ENCODE measurements at places on chromosomes 3 and 15.

DNA sequence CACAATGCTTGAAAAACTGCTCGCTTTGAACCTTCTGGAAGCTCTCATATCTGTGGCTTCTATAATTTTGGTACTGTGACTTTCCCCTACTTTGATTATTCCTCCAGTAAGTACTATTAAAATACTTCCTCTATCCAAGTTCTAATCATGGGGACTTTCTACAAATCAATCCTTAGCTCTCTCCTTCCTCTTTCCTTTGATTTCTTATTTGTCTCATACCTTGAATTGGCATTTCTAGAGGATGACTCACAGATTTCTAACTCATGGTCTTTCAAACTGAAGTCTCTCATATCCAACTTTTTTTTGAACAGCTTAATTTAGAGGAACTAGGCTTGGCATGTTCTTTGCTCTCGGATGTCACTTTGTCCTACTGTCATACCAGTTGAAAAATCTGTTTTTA lies 241.8 kb downstream of the TBC1D5 start:
- DNase-seq, result no peak

DNA sequence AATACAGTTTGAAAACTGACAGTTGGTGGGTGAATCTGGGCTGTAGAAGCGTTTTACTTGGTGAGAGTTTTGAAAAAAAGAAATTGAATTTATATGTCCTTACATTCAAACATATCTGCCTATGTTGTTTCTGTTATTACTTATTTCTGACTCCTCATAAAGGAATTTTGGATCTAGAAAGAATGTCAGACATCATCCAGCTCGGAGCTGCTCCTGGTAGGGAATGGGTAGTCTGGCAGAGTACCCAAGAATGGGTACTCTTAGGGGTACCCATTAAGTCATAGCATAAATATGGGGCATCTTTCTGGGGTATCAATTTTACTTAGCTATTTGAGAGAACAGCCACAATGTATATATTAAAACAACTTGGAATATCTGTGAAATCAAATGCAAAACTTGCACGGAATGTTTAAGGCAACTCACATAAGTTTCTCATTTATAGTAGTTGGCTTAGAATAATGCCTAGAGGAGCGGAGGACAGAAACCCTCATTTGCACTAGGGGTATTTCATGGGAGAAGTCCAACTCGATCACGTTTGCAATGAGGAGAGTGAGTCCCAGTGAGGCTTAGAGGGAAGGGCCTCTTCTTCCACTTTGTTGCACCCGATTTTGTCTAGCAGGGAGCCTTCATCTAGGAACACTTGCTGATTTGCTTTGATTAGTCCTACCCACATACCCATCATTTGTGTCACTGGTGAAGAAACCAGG lies 2.4 kb upstream of the LARP6 start:
- no peak for DNase-seq

GRCh38 chr3:57161915-57162314 lies 3.2 kb downstream of the IL17RD start:
- no peak for DNase-seq

GRCh38 chr3:123765475-123766128 lies 118.5 kb downstream of the MYLK start:
- DNase-seq, result no peak

DNA sequence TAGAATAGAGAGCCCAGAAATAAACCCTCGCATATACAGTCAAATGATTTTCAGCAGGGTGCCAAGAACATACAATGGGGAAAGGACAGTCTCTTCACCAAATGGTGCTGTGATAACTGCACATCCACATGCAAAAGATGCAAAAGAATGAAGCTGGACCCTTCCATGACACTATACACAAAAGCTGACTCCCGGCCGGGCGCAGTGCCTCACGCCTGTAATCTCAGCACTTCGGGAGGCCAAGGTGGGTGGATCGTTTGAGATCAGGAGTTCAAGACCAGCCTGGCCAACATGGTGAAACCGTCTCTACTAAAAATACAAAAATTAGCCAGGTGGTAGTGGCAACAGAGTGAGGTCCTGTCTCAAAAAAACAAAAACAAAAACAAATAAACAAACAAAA lies 43.2 kb upstream of the IQSEC1 start:
- no peak for DNase-seq

DNA sequence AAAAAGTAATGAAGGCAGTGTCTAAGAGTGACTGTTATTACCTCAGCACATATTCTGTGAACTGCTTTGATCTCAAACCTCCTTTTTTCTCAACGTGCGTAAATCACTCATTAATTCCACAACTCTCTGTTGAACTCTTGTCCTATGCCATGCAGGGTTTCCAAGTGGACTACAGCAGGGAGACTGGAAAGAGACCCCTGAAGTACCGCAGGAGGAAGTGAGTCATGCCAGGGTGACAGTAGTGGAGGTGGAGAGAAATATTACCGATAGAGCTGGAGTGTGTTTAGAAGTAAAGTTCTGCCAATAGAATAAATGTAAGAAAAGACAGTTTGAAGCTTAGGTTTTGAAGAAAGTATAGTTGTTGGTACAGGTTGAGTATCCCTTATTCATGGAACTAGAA lies 908.9 kb downstream of the ROBO1 start:
- DNase-seq, result no peak

DNA sequence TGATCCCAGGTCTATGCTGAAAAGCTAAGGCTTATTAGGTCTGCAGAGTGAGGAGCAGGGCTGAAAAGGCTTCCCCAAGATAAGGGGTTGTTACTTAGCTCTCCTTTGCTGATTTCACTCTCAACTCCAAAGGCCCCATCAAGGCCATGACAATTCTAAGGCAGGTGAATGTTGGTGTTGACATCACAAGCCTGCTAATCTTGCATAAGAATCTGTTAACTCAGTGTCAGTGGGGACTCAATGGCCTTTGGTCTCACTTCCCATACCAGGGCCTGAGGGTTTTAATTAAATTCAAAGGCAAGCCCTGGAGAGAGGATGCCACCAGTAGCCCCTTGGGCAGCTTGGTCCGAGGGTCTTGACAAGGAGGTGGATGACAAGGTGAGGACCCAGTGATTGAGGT lies 9.4 kb upstream of the ALAS1 start:
- no peak for DNase-seq

GRCh38 chr3:171658841-171659240 lies 151.4 kb downstream of the PLD1 start:
- DNase-seq, result no peak

DNA sequence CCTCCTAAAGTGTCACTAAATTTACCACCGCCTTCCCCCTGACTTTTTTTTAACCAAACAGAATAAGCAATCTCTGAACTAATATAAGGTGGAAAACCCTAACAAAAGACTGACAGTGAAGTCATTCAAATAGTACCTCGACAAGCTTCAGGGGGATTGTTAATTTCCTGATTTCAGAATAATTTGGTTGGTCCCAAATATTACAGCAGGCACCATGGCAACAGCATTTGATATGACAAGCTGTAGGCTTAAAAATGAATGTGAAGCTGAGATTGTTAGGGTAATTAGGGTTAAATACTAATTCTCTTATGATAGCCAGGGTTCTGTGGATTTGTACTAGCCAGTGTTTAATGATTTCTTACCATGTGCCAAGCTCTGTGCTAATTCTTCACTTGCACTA lies 63.5 kb upstream of the GOLGA8B start:
- no peak for DNase-seq

DNA sequence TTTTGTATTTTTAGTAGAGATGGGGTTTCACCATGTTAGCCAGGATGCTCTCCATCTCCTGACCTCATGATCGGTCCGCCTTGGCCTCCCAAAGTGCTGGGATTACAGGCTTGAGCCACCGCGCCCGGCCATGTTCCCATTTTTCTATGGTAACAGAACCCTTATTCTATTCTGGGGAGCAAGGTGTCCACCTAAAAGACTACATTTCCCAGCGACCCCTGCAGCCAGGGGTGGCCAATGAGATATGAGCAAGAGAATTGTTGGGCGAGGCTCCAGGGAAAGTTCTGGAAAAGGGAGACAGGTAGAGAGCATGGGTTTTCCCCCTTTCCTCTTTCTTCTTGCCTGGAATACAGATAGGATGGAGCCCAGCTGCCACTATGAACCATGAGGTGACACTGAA lies 96.9 kb downstream of the LINGO1 start:
- DNase-seq, result no peak

DNA sequence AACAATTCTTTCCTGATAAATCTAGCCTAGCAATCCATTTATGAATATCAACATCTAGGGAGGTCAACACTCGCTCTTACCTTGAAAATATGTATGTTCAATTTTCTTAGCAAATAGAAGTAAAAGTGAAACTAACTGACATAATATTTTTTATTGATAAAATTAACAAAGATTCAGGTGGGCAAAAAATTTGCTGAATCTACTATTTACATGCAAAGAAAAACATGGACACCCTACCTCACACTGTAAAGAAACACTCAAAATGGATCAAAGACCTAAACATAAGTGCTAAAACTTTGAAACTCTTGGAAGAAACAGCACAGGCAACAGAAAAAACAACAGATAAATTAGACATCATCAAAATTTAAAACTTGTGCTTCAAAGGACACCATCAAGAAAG lies 151.6 kb upstream of the MYRIP start:
- no peak for DNase-seq

DNA sequence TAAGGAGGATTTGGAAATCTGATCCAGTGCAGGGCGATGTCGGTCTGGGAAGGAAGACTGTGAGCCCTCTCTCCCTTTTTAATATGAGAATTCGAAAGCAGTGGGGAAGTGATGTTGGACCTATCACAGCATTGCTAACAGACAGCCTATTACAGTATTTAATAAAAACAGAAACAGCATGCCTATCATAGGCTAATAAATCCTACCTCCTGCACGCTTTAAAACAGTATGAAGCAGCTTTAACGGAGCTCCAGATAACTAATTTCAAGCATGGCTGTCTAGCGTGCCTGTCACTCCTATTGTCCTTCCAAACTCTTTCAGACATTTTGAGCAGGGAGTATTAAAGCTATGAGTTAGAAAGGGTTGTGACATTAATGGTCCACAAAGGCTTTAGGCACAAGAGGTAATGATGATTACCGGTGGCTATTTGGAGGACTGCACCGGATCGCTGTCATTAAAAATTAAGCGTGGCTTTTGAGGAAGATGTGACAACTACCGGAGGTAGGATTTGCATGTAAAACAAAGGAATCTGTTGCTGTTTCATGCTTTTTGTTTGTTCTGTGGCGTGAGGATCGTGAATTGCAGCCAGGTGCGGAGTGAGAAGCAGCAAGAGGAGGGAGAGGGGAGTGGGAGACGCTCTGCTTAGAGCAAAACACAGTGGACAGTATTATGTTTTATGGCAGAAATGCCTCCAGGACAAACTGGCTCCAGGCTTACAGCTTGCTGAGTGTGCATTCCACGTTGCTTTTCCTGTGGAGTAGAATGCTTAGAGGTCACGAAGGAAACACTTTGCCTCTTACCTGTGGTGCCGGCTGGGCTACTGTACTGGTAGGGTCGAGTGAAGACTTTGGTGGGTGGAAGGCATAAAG lies at the start of gene KCNMB2:
Gene KCNMB2 (plus strand): TSS at position 226 of the 869 bp plus-strand sequence.
- no peak for DNase-seq

DNA sequence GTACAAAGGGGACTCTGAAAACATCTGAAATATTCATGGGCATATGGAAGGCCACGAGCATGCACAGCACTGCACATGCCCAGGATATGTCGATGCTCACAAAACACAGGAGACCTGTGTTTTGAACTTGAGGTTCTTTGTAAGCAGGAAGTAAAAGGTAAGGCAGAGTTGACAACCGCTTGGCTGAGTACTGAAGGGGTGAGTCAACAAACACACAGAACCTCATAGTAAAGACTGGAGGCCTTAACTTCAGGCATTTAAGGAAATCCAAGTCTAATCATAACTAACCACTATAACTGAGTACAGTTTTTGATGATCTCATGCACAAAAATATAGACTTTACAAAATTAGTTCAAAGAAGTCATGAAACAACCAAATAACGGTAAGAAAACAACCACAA lies 80.6 kb downstream of the MYO9A start:
- no peak for DNase-seq

DNA sequence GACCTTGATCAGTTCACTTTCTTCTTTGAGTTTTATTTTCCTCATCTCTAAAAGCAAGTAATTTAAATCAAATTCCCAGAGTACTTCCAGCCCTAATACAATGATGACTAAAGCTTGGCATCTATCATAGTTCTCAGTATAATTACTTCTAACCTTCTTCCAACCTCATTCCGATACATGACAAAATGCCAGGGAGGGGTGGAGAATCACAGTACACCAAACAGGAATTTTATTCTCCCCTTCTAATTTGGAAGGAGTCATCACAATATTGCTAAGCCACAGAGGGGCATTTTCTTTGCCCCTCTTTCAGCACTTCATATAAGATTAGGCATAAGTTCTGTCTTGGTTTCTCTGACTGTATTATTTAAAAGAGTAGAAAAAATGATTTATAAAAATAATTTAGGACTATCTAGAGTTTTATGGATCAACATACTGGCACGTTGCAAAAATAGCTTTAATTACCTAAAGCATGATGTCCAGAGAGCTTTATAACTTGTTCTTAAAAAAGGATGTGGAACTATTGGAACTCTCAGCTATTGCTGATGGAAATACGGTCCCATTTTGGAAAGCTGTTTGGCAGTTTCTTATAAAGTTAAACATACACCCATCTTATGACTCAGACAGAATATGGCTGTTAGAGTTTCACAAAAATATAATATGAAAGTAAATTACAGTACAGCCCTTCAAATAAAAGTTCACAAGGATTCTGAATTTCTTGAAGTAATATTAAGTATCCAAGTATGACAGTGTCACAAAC lies 86.9 kb upstream of the UBE2E2 start:
- DNase-seq, result no peak

- DNase-seq, result no peak
These were observed 23.1 kb downstream of the CCNL1 start for GRCh38 chr3:157136647-157137387.

DNA sequence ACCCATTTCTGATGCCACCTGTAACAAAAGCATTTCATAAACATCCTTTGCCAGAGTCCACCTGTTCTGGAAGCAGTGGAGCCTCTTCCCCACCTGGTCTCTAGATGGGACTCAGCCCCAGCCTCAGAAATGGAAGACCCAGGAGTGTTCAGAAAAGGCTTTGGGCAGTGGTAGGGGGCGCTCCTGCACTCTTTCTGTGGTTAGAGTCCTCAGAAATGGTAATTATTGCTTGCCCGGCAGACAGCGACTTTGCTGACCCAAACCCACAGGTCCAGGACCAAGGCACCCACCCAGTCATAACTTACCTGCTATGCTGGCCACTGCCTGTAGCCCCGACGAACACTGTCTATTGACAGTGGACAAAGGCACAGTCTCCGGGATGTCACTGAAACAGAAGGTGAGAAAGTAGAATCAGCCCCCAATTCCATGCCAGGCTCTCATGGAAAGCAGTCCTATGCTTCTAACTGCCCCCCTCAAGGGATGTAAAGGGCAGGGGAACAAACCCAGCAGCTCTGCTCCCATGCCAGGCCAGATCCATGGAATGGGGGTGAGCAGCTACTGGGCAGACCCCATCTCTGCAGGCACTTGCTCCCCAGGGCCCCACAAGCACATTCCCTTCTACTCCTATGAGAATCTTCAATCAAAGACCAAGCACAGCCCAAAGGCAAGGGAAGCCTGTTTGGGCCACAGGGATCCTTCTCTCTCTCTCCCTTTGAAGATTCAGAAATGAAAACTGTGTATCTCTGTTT lies 5.1 kb downstream of the ACAA1 start:
- DNase-seq, result no peak

GRCh38 chr3:186483611-186484340 lies 60.4 kb downstream of the CRYGS start:
- DNase-seq, result no peak

GRCh38 chr3:81793410-81793809 lies 32.0 kb upstream of the GBE1 start:
- no peak for DNase-seq
